ENCODE measurements at places on chromosomes 16 and 17. TPM values are rescaled to one million over a fixed set of nuclear protein-coding genes. Genes with fewer than 3 reads are reported as not detected.

- H3K4me3 ChIP-seq = peak overlapping the region; percentile 64
- H3K27me3 ChIP-seq = no peaks in the 10 kb centered on the region
- DNase-seq = no peak
- H3K36me3 ChIP-seq = peaks cover 11% of the 10 kb centered on the region
Observed at GRCh38 chr17:1486802-1487695, 5.4 kb downstream of the MYO1C start.

DNA sequence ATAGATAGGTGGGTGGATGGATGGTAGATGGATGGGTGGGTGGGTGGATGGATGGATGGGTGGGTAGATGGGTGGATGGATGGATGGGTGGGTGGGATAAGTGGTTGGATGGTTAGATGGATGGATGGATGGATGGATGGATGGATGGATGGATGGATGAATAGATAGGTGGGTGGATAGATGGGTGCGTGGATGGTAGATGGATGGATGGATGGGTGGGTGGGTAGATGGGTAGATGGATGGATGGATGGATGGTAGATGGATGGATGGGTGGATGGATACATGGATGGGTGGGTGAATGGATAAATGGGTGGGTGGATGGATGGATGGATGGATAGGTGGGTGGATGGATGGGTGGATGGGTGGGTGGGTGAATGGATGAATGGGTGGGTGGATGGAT lies 50.0 kb upstream of the FASN start:
- DNase-seq = no peak
- no peak overlapping the region for H3K27ac ChIP-seq

CDK5R1 gene
- total RNA-seq = 1.8 TPM

DNA sequence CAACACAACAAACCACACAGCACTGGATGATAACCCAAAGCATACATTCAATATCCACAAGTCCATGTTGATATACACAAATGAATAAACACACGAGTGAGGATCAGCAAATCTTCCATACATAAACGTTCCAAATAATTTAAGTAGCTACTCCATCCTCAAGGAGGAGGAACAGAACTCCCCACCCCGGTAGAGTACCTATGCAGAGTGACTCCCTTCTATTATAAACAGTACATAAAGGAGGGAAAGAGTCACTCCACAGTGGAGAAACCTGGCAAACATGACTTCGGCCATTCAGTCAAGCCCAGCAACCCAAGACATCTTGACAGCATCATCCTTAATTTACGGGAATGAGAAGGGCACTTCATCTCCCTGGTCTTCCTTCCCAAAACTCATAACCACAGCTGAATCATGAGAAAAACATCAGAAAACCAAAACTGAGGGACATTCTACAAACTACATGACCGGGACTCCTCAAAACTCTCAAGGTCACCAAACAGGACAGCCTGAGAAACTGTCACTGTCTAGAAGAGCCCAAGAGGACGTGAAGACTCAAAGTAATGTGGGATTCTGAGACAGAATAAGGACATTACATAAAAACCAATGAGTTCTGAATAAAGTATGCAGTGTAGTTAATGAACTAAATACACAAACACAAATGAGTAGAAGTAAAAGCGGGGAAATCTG lies 5.6 kb downstream of the USP22 start:
- H3K4me1 ChIP-seq = peaks cover 74% of the 10 kb centered on the region
- peak overlapping the region; percentile 23 for H3K27ac ChIP-seq
- H3K27me3 ChIP-seq = no peaks in the 10 kb centered on the region
- H3K36me3 ChIP-seq = no peaks in the 10 kb centered on the region
- H3K4me3 ChIP-seq = no peak overlapping the region

CNTNAP1 gene
- 43.6 TPM for total RNA-seq
